ENCODE measurements at places on chromosomes 16 and 17.

- no peak for DNase-seq
Measured at GRCh38 chr16:83176802-83177201, 550.0 kb downstream of the CDH13 start.

DNA sequence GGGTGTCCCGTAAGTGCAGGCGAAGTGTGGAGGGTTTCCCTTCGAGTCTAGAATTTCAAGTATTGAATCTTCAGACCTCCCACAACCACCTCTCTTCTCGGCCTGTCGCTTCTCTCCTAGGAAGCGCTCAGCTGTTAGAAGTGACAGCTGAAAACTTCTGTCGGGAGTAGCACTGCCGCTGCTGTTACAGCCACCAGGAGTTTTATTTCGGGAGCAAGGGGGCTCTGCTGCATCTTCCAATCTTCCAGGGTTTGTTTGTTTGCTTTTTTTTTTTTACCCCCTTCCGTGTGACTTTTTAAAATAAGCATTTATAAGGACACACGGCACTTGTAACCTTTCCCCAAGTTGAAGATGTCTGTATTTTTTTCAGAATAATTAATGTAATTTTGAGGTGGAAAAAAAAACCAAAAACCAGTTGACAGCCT lies 767 bp downstream of the RPS6KB1 start:
- DNase-seq = no peak

DNA sequence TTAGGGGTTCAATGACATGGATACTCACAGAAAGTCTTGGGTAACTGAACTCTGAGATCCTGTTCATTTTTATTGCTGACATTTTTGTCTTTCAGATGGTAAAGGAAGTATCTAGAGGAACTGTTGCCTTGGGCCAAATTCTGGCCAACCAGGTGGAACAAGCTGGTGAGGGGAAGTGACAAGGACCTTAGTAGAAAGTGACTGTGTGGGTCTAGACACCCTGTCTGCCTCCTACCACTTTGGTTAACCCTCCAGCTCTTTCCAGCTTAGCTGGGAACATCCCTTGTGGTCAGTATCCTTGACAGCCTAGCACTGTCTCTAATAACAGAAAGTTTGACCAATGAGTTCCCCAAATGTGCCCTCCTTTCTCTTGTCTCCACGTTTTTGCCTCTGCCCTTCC lies 28.8 kb upstream of the PRKCB start:
- no peak for DNase-seq

GRCh38 chr17:8466873-8467272 lies 31.2 kb downstream of the NDEL1 start:
- no peak for DNase-seq
